Neural progenitor cell (in vitro differentiated cells): ENCODE measurements at places on chromosomes 3 and 15. TPM values are rescaled to one million over a fixed set of nuclear protein-coding genes. Genes with fewer than 3 reads are reported as not detected.

- DNase-seq, result no peak
Measured at GRCh38 chr3:157100608-157101396, 59.1 kb downstream of the CCNL1 start.

DNA sequence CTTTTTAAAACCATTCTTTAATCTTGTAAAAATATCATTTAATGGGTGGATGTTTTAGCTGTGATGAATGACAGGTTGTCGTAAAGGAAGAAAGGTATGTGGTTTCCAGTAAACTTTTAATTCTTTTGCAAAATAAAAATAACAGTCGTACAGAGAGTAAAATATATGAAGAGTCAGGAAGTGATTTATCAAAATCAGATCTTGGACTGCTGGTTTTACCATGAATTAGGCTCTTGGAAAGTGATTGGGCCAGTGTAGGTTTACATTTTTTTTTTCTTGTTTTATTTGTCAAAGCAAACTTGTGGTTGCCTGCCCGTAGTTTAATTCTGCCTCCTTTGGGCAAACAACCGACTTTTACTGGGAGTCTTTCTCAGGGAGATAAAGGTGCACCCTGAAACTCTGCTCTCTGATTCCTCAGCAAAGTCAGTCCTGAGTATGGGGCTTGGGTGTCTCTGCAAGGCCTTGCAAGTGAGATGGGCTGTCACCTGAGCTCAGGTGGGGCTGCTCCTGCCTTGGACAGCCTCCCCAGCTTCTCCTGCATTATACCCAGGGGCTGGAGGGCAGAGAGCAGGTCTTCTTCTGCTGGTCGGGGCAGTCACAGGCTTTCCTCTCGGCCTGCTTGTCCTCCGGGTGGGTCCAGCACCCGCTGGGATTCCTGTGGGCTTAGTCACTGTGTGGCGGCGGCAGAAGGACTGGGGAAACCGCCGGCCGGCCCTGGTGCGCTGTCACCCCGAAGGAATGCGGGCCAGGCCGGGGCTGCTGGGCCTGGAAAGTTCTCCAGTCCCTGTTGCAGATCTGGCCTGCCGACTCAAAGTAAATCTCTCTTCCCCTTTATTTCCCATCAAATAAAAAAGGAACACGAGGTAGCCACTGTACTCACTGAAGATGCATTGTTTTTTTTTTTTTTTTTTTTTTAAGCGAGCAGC, 79.0 kb downstream of the IGF1R start:
- DNase-seq, result peak; percentile 75

GRCh38 chr15:37109872-37110572, 9.7 kb upstream of the MEIS2 start:
- peak; percentile 75 for DNase-seq

DNA sequence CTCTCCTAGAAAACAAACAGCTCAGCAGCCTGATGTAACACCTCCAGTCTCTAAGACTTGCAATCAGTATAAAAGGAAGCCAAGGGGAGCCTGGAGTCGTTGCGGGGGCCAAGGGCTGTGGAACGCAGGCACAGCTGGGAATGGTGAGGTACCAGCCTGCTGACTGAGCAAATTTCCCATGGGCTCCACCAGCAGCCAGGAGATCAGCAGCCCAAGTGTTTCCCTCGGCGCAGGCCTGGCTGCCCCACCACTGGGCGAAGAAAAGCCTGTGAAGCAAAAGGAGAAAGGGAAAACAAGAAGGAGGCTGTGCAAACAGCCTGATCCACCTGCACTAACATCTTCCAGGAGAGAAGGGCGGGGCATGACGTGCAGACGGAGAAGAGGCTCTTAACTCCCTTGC, 155.3 kb downstream of the SHQ1 start:
- peak; percentile 34 for DNase-seq

DNA sequence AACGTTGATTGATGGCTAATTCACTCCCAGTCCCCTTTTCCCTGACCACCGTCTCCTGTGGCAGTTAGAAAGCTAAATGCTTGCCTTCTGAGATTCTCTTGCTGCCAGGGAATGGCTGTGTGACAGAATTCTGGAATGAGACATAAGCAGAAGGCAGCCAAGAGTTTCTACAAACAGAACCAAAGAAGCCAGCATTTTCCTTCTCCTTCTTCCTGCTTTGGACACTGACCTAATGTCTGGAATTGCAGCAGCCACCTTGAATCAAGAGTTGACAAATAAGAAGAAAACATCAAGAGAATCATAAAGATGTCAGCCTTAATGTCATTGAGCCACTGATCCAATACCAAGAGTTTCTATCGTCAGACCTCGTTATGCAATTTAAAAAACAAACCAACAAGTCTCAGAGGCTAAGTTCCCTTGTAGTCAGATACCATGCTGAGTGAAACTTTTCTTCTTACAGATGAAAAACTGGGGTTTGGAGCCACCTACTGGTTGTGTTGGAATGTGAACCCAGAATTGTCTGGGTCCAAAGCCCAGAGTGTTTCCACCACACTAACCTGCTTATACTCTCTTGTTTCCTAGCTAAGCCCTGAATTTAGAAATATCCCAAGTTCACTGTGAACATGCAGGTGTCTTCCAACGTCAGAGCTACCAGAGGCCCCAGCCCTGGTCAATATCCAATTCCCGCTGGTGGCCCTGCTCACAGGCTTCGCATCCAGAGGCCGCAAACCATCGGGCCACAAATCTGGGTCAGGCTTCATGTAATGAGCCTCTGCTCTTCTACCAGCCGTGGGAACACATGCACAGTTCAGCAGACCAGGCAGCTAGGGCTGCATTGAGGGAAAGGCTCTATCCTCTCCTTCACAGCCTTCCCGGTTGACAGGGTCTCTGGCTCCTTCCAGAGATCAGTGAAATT, 42.5 kb downstream of the MCF2L2 start:
- peak; percentile 81 for DNase-seq

- DNase-seq, result no peak
Measured at GRCh38 chr3:143301031-143301901, 181.7 kb downstream of the CHST2 start.

GRCh38 chr15:76105911-76106310, 46.1 kb downstream of the TMEM266 start:
- DNase-seq, result no peak

DNA sequence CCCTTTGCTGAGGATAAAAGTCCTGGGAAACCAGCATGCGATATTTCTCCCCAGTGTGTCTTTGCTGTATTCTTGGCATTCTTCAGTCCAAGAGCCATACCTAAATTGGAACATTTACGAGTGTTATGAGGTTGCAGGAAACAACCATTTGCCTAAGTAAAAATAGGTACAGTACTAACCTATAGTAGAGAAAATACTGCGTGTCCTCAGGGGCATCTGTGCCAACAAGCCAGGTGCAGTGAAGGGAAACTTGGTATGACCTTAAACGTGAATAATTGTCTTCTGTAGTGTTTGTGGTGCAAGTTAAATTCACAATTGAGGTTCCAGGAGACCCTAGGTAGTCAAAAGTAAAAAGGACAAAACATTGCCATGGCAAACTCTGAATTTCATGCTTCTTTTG, 12.2 kb downstream of the IL5RA start:
- no peak for DNase-seq

DNA sequence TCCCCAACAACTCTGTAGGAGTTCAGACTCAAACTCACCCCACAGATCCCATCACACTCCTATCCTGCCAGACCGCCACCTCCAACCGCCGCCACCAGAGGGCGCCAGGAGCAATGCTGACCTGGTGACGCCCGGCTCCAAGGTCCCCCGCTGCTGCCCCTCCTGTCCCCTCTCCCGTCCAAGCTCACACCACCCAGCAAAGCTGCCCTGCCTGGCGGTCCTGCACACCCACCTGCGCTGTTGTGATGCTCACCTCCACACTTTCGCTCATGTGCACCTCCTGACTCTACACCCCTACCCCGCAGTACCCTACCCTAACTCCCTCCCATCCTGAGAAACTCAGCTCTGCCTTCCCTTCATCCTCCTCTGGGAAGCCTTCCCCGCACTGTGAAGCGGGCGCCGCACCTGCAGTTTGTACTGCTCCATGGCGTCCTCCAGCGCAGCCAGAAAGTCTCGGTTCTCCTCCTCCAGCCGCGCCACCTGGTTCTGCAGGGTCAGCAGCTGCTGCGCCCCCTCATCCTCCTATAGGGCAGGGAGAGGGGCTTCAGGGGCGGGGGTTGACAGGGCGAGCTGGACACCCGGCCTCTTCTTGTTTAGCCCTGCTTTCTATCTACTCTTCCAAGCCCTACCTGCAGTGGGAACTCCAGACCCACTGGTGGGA, 7.9 kb downstream of the KIF7 start:
- peak; percentile 82 for DNase-seq

DNA sequence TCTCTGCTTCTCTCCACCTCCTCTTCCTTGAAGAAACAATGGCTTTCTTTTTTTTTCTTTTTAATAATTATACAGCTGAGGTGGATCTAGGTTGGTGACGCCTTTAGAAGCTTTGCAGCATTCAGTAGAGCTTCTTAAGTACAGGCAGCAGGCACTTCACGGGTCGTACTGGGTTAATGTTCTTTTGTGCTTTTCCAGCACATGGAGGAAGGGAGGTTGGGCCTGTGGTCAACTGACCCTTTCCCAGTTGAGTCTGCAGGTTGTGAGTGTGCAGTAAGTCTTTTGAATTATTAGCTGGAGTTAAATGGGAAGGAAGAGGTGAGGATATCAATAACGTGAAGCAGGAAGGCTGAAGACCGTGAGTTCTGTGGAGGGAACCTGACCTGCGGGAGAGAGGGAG, 7.0 kb downstream of the TRAK1 start:
- no peak for DNase-seq

- DNase-seq, result no peak
Measured at GRCh38 chr3:98980915-98981596, 79.6 kb upstream of the DCBLD2 start.

The NANOGP8 gene
- 1.5 TPM in 1 of 2 replicates, not detected in the other for total RNA-seq

The RRP9 gene
- 10.5 and 20.1 TPM in 2 replicates for total RNA-seq

The MAP1A gene
- 4.0 and 8.2 TPM in 2 replicates for total RNA-seq

The FHIT gene
- 3.2 and 5.7 TPM in 2 replicates for total RNA-seq

The CCDC39 gene
- total RNA-seq, result 0.24 and 3.3 TPM in 2 replicates

The CYP8B1 gene
- total RNA-seq, result not detected in 2 replicates

The MYL3 gene
- not detected in 2 replicates for total RNA-seq

The TLR9 gene
- total RNA-seq, result not detected in 2 replicates
